Glutamatergic neuron (in vitro differentiated cells): ENCODE measurements at places on chromosomes 16 and 17. TPM values are rescaled to one million over a fixed set of nuclear protein-coding genes. Genes with fewer than 3 reads are reported as not detected.

Gene KRT10
- total RNA-seq, result 27.1 TPM

Gene NPIPA7
- total RNA-seq, result 10.4 TPM

- peak; percentile 13 for DNase-seq
These were observed 29.1 kb downstream of the CIBAR2 start for GRCh38 chr16:85083051-85083639.

DNA sequence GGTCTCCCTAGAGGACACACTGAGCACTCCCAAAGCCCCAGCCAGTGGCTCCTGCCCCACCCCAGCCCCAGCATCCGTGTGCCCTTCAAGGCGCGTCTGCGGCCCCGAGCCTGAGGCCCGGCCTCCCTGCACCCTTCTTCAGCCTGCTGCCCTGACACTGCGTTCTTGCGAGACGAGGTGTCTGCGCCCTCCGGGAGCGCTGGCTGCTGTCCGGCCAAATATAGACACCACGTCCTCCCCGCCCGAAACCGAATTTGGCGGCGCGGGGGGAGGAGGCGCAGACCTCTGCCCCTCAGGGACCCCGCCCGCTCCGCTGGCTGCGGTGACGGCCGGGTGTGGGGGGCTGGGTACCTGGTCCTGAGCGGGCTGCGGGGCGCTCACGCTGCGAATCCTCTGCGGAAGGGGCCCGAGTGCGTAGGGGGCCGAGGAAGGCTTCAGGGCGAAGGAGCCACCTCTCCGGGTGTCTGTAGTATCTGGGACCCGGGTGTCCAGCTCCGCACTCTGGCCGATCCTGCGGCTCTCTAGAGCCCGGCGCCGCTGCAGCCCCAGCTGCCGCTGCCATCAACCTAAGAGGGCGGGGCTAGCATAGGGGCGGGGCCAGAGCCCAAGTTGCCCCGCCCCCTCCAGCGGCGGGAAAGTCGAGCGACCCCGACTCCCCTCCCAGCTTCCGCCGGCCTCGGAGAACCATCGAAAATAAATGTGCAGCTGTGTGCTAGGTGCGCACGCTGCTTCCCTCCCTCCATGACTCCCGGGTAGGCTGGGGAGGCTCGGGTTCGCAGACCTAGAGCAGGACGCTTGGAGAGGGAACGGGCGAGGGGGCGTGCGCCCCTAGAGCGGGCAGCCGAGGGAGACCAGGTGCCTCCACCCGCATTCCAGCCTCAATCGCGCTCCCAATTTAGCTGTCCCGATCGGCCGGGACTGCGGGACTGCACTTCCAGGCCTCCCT lies at the start of gene CORO6:
TSS of gene CORO6 (minus strand) at position 576 of the 946 bp plus-strand sequence. CDS start 1,491 bp downstream, outside the sequence.
- DNase-seq, result peak; percentile 75

DNA sequence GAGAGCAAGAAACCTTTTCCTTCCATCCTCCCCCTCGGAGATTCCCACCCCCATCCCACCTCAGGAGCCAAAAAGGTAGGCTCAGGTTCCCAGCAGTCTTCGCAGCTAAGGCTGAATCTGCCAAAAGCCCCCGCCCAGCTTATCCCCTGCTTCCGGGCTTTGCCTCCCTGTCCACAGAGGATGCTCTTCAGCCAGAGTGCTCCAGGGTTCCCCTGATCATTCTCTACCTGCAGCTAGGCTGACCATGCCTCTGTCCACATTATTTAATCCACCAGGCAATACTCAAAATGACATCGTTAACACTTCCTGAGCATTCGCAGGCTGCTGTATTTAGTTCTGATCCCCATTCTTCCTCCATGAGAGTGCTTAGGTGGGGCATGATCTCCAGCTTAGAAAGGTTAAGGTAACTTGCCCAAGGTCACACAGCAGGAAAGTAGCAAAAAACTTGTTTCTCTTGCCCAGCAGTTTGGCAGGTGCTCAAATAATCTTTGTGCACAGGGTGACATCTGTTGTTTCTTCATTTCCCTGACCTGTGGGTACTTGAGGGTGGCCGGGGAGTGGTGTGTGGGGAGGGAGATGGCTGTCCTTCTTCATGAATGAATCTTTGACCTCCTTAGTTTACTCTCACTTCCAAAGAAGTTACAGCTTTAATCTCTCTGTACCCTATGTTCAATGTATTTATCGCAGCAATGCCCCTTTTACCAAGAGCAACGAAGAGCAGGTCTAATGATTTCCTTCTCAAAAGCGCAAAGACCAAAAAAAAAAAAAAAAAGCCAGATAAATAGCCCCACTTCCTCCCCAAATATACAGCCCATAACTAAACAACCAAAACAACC lies 848 bp upstream of the TBKBP1 start:
- DNase-seq, result no peak

GRCh38 chr16:49488740-49489525 lies 115.3 kb downstream of the C16orf78 start:
- peak; percentile 5 for DNase-seq

GRCh38 chr16:87284183-87284582 lies 33.0 kb downstream of the C16orf95 start:
- peak; percentile 53 for DNase-seq

DNA sequence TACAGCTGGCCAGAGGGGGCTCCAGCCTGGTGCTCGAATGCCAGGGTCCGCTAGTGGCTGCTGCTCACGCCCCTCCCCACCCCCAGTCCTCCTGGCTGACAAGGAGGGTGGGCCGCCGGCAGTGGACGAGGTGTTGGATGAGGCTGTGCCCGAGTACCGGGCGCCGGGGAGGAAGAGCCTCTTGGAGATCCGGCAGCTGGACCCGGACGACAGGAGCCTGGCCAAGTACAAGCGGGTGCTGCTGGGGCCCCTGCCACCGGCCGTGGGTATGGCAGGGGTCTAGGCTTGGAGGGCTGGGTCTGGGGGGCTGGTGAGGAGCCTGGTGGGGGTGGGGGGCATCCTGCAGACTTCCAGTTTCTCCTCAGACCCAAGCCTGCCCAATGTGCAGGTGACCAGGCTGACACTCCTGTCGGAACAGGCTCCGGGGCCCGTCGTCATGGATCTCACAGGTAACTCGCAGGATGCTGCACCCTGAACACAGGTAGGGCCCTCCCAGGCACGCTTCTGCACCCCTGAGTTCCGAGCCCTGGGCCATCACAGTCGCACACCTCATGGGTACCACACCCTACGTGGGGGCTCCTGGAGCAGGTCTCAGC lies 1.2 kb upstream of the PDIA2 start:
- no peak for DNase-seq

Gene SLFN14
- total RNA-seq, result not detected
